Central memory CD4-positive, alpha-beta T cell (primary cell): ENCODE measurements at places on chromosomes 6 and 20.

DNA sequence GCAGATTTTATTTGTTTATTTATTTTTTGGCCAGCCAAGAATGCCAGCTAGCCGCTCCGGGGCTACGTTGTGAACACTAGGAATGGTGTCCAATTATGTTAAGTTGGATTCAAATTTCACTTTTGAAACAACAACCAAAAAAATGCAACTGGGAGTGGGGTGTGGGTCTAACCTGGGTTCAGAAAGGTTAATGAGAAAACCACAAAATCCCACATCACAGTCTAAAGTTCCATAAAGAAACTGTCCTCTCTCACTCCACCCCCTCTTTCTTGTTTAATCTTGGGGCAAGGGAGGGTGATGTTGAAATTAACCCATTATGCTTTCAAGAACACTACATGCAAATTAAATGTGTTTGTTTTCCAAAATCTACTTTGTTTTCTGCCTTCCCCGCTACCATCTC is 77.2 kb downstream of the LINC00237 start:
- DNase-seq, result no peak

DNA sequence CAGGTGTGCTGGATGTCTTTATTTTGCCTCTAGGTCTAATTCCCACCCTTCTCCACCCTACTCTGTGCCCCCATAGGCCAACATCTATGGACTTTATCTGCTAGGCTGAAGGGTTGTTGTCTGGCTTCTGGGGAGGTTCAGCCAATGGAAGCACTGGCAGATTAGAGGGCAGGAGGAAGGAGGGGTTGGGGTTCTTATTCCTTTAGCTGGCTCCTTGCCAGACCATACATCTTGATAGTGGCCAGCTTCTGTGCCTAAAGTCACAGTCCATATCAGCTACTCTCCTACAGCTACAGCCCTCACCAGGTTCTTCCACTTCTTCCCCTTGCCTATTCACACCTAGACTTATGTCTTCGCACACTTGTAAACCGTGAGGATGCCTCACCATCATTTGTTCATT is 41.1 kb downstream of the ROS1 start:
- DNase-seq, result no peak

DNA sequence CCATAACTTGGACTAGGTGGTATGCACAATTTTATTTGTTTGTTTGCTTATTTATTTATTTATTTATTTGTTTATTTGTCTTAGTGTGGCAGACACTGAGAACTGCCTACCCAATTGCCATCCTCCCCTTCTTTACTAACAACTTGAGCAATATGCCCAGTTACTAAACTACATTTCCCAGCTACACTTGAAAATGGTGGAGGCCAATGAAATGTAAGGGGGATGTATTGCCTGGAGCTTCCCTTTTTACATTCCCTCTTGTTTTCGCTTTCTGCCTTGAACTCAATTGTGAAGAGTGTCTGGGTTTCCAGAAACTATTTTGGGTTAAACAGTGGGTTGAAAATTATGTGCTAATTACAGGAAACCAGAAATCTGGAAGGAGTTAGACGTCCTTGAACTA is 152.7 kb upstream of the FKBP1C start:
- no peak for DNase-seq

- DNase-seq, result peak; percentile 68
Measured at GRCh38 chr6:26607434-26608230, 10.9 kb downstream of the ABT1 start.

- no peak for DNase-seq
Measured at GRCh38 chr20:48374991-48375595, 452.7 kb downstream of the PREX1 start.

DNA sequence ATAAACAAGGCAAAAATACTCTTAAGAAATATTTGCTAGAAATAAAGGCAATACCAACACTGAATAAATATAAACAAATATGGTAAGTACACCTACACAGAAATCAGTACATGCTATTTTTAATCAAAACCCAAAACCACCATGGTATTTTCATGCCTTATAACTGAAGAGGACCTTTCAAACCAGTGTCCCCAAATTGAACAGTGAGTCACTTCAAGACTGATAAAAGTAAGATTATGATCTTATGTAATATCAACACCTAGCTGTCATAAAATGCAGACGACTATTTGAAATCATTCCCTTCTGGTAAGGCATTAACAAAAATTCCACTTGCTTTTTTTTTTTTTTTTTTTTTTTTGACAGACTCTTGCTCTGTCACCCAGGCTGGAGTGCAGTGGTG is 156.8 kb upstream of the RUNX2 start:
- no peak for DNase-seq

GRCh38 chr20:41887500-41887899 is 269.3 kb upstream of the CHD6 start:
- DNase-seq, result no peak

DNA sequence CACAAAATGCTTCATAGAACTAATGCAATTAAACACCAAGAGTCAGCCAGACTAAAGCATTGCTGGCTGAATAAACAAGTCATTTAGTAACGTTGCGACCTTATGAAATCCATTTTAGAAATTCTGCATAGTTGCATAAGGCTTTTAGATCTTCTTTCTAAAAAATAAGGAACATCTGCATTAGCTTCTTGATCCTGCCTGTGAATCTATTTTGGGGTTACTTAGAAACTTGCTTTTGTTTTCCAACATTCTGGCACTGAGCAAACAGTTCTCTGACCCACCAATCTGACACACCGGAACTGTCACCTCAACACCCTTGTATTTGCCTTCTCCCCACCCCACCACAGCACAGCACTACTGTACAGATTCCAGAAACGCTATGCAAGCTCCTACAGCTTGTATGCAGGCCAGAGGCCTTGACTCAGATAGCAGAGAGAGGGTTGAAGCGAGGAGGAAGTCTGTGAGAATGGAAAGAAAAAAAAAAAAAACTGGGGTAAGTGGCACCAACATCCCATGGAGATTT is 55.0 kb downstream of the KIF13A start:
- DNase-seq, result no peak

DNA sequence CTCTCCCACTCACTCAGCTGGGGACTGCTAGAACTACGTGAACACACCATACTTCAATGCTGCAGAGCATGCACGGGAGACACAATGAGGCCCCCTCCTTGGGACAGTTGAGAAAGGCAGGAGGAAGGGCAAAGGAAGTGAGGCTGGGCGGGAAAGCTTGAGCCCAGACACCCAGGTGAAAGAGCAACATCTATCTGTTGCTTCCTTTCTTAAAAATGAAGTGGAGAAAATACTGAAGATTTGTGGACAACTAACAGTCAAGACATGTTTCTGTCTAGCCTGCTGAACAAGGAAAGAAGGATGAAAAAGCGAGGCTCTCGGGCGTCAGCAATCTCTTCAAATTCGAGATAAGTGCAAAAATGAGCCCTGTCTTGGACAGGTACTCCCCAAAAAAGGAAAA is 3.0 kb upstream of the NNAT start:
- no peak for DNase-seq

DNA sequence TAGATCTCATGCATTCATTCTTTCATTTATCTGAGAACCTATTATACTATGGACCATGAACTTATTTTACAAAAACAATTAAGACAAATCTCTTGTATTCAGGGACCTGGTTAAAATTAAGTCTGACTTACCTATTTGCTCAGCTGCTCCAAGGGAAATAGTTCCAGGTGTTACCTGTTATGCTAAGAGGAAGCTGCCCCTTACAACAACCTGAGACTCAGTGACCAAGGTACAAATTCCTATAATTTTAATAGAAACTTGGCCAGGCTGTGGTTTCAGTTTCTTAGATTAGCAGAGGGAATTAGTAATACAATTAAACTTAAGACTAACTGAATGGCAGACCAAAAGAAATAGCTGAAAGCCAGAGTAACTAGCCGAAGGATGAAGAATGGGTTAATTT is 48.2 kb upstream of the GMPR start:
- DNase-seq, result no peak

GRCh38 chr6:20946890-20947289 is 412.6 kb downstream of the CDKAL1 start:
- no peak for DNase-seq

GRCh38 chr6:31068669-31069340 is 43.6 kb downstream of the C6orf15 start:
- peak; percentile 57 for DNase-seq

GRCh38 chr6:71168233-71168765 is 120.3 kb upstream of the OGFRL1 start:
- no peak for DNase-seq
